ENCODE measurements at places on chromosomes 2 and 18.

DNA sequence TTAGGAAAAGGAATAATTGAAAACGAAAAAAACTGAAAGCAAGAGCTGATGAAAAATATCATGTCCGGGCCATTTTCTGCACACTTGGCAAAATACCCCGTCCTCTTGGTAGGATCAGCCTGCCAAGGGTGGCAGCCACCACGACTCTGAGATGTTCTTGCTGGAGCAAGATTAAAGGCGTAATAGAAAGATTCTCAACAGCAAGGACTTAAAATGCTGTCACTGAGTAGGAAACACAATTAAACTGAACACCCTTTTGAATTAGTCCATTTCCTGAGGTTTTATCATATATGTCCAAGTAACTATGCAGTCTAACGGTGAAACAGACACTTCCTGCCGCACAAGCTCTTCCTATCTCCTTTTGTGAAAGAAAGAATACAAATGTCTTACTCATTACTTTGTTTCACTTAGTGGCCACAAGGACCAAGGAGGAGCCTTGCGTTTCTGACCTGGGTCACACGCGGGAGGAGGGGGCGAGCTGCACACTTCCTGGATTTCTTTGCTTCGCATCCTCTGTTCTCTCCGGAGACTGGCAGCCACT, 222.7 kb downstream of the PIEZO2 start:
- H3K4me1 ChIP-seq: no peaks in the 10 kb centered on the region
- H3K27me3 ChIP-seq: no peaks in the 10 kb centered on the region
- no peak for DNase-seq
- H3K27ac ChIP-seq: no peak overlapping the region
- no peak overlapping the region for H3K4me3 ChIP-seq
- no peaks in the 10 kb centered on the region for H3K36me3 ChIP-seq

- H3K27me3 ChIP-seq: no peaks in the 10 kb centered on the region
- no peaks in the 10 kb centered on the region for H3K4me1 ChIP-seq
- DNase-seq: no peak
- H3K27ac ChIP-seq: no peak overlapping the region
These were observed 25.6 kb upstream of the MYCN start for GRCh38 chr2:15914596-15915385.

GRCh38 chr18:6866552-6867085, 137.1 kb downstream of the ARHGAP28 start:
- no peak overlapping the region for H3K27ac ChIP-seq
- no peaks in the 10 kb centered on the region for H3K4me1 ChIP-seq
- H3K4me3 ChIP-seq: no peak overlapping the region
- no peaks in the 10 kb centered on the region for H3K27me3 ChIP-seq
- H3K36me3 ChIP-seq: no peaks in the 10 kb centered on the region

DNA sequence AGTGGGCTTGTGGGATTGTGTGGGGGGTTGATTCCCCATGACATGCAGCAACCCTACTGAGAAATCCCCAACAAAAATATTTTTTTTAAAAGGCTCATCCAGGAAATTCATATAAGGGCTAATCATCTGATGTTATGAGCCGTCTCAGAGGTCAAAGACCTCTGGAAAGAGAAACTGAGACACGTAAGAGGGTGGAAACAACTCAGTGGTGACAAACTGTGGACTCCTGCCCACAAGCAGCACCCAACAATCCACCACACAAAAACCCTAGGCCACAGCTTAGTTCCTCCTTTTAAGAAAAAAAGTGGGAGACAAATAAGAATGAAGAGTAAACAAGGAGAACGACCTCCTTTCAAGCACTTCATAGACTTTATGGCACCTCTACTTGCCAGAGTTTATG, 1096.1 kb upstream of the NRXN1 start:
- no peaks in the 10 kb centered on the region for H3K4me1 ChIP-seq
- H3K36me3 ChIP-seq: no peaks in the 10 kb centered on the region
- no peak overlapping the region for H3K27ac ChIP-seq
- H3K27me3 ChIP-seq: no peaks in the 10 kb centered on the region

GRCh38 chr2:110980339-110981062, 140.2 kb upstream of the BCL2L11 start:
- H3K4me3 ChIP-seq: no peak overlapping the region
- no peak for DNase-seq
- no peak overlapping the region for H3K27ac ChIP-seq
- peaks cover 4% of the 10 kb centered on the region for H3K4me1 ChIP-seq

- no peak overlapping the region for H3K4me3 ChIP-seq
- DNase-seq: no peak
- H3K36me3 ChIP-seq: peaks cover 18% of the 10 kb centered on the region
- no peaks in the 10 kb centered on the region for H3K27me3 ChIP-seq
- H3K4me1 ChIP-seq: peaks cover 13% of the 10 kb centered on the region
These were observed 5.6 kb downstream of the DTYMK start for GRCh38 chr2:241680827-241681599.

- H3K36me3 ChIP-seq: no peaks in the 10 kb centered on the region
- no peaks in the 10 kb centered on the region for H3K27me3 ChIP-seq
- H3K4me3 ChIP-seq: no peak overlapping the region
These were observed 173.6 kb downstream of the GRB14 start for GRCh38 chr2:164447660-164448059.

GRCh38 chr2:68403199-68403644, 38.1 kb downstream of the PLEK start:
- DNase-seq: no peak
- H3K4me1 ChIP-seq: no peaks in the 10 kb centered on the region
- H3K4me3 ChIP-seq: no peak overlapping the region
- no peak overlapping the region for H3K27ac ChIP-seq

- H3K4me3 ChIP-seq: no peak overlapping the region
- peaks cover 5% of the 10 kb centered on the region for H3K27me3 ChIP-seq
- no peaks in the 10 kb centered on the region for H3K36me3 ChIP-seq
- H3K27ac ChIP-seq: no peak overlapping the region
- DNase-seq: no peak
These were observed 56.2 kb upstream of the ROCK1 start for GRCh38 chr18:21167641-21168377.

All from activated naive CD8-positive, alpha-beta T cell treated with anti-CD3 and anti-CD28 coated beads, Interleukin-2, amount 10 ng/mL, durations not matched to agents 7 days and 5 days (primary cell).